ENCODE measurements at places on chromosomes 7 and 10.

DNA sequence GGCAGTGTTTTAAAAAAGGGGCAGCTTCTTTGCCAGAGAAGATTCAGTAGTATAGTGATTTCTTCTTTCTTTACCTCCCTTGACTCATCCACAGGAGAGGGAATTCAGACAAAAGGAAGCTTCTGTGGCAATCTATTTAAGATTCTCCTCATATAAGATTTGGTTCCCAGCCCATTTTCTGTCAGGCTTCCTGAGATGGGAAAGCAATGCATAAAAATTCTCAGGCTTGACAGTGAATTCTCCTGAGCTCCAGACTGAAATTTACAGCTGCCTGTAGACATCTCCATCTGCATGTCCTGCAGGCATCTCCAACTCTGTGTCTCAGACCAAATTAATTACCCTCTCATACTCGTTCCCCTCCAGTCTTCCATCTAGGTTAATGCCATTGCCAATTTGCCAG lies 72.8 kb downstream of the TSPAN12 start:
- no peak for DNase-seq

GRCh38 chr7:72211175-72211574 lies 201.0 kb downstream of the CALN1 start:
- DNase-seq = no peak

DNA sequence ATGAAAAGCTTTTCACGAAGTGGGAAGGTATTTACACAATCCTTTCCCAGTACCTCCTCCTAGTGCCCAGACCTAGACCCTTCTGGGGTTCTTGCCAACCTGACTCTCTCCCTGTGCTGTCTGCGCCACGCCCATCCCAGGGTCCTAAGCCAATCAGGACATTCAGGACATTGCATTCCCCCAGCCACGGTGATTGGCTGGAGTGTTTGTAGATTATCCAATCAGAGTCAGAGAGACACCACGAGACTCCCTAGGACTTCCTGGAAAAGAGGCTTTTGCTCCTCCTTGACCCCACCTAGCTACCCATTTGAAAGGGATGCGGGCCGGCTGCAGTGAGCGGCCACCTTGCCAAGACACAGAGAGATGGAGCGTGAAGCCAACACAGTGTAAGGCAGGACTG lies 3.5 kb upstream of the GDF2 start:
- no peak for DNase-seq

DNA sequence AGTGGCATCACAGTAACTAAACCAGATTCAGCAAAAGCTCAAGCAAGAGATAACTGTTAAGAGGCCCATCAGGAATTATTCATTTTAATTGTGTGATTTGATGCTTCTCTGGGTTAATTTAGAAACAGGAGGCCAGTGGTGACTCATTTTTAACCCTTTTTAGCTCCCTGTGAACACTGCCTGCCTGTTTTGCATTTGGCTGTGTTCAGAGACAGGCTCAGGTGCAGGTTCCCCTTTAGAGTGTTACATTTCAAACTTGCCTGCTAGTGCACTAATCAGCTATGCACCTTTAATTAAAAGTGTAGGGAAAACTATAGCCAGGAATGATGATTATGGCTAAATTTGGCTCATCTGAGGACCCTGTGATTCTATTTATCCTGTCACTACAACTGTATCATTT lies 6.5 kb downstream of the STAMBPL1 start:
- no peak for DNase-seq

GRCh38 chr7:146510088-146510680 lies 393.6 kb downstream of the CNTNAP2 start:
- DNase-seq = no peak

DNA sequence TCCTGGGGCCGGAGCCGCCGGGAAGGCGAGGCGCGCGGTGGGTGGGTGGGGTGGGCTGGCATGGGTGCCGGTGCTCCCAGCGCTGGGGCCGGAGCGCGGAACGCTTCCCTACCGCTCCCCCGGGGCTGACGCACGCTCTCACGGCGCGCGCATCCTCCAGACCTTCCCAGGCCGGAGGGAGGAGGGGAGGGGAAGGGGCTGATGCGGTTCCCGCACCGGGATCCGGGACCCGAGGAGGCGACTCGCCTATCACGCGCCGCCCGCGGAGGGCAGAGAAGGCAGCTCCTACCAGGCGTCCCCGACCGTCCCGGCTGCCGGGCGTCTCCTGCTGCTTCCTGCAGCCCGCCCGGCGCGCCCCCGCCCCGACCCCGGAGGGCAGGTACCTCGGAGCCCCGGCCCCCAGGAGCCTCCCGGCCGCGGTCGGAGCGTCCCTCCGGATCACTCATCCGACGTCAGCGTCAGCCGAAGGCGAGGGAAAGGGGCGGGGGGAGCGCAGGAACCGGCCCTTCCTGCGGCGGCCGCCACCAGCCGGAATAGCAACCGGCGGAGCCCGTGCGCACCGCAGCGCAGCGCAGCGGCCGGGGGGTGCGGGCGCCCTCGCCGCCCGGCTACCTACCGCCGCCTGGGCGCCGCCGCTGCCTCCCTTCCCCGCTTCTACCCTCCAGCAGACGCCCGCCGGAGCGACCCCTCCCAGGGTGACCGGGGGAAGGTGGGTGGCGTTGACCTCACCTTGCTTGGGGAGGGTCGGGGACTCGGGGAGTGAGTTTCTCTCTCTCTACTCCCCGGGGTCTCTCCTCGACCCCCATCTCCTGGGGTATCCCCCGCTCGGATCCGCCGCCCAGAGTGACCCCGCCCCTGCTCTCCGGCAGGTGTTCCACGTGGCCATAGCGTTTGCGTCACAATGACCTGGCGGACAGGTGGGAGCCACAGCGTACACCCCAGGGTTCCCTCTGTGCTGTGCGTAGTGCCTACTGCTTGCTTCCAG lies at the start of gene ICA1:
TSS of gene ICA1 (minus strand) at position 457 of the 985 bp plus-strand sequence. CDS start 26,241 bp downstream, outside the sequence.
- peak; percentile 32 for DNase-seq

GRCh38 chr7:45400680-45401079 lies 173.5 kb upstream of the ADCY1 start:
- DNase-seq = no peak

DNA sequence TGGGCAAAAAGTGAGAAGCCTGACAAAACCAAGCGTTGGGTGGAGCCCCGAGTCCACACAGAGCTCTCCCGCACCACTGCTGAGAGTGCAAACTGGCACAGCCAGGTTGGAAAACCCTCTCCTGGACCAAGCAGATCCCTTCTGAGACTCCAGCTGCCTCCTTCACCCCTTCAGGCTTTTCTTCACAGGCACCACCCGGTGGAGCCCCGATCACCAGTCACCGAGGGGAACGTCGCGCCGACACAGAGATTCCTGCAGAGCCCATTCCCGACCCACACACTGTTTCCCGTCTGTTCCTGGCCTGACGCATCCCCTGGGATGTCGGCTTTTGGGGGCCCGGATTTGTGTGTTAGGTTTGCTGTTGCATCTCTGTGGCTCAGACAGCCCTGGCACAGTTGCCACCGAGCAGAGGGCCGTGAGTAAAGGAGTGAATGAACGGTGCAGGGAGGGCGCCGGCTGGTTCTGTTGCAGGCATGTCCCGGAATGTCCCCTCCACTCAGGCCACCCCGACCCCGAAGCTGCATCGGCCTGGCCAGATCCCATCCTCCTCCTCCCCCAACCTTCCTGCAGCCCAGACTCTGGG lies 51.0 kb upstream of the INPP5A start:
- no peak for DNase-seq

GRCh38 chr10:49571388-49571787 lies 32.5 kb upstream of the ERCC6 start:
- DNase-seq = no peak

- no peak for DNase-seq
These were observed 404.9 kb upstream of the MBL2 start for GRCh38 chr10:53177468-53177867.

GRCh38 chr10:76618171-76618570 lies 1019.4 kb downstream of the KCNMA1 start:
- no peak for DNase-seq

- DNase-seq = no peak
These were observed 708 bp downstream of the UBN2 start for GRCh38 chr7:139231513-139232376.

- DNase-seq = no peak
These were observed 8.2 kb upstream of the MTPAP start for GRCh38 chr10:30357075-30357801.

DNA sequence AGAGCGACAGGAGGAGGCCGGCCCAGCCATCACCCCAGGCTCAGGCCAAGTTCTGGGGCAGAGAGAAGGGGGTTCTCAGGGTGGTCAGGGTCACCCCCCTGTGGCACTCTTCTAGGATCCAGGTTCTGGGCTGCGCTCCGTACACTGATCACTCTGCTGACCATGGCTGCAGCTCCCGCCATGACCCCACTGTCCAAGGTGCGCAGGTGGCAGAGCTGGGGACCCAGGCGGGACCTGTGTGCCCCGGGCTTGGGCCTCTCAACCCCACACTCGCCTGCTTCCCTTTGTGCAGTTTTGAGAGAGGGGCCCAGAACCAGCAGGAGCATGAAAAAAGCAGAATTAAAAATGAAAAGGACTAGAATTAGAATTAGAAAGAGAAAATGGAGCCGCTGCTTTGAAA lies 227.1 kb downstream of the FANK1 start:
- DNase-seq = no peak

- no peak for DNase-seq
These were observed 190.9 kb downstream of the BMPER start for GRCh38 chr7:34096198-34096651.

GRCh38 chr7:112070674-112071256 lies 135.4 kb downstream of the DOCK4 start:
- no peak for DNase-seq

GRCh38 chr10:69807122-69807521 lies 5.4 kb downstream of the COL13A1 start:
- DNase-seq = peak; percentile 44

DNA sequence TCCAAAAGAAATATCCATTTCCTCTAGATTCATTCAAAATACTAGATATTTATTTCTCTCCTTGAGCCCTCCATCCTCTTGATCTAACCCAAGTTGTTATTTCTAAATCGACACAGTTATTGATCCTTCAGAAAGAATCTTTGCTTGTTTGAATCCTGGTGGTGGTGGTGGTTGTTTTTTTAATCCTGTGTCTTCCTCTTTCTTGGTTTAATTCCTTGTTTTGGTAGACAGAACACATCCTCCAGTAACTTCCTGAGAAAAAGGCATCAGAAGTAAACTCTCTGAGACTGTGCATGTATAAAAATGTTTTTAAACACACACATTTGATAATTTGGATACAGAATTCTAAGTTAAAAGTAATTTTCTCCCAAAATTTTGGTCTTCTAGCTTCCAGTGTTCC lies 49.9 kb downstream of the SIRT1 start:
- no peak for DNase-seq

- no peak for DNase-seq
These were observed 238.6 kb downstream of the MGMT start for GRCh38 chr10:129705676-129706075.

All from foreskin melanocyte (primary cell).